ENCODE measurements at places on chromosomes 3 and 15. TPM values are rescaled to one million over a fixed set of nuclear protein-coding genes. Genes with fewer than 3 reads are reported as not detected.

DNA sequence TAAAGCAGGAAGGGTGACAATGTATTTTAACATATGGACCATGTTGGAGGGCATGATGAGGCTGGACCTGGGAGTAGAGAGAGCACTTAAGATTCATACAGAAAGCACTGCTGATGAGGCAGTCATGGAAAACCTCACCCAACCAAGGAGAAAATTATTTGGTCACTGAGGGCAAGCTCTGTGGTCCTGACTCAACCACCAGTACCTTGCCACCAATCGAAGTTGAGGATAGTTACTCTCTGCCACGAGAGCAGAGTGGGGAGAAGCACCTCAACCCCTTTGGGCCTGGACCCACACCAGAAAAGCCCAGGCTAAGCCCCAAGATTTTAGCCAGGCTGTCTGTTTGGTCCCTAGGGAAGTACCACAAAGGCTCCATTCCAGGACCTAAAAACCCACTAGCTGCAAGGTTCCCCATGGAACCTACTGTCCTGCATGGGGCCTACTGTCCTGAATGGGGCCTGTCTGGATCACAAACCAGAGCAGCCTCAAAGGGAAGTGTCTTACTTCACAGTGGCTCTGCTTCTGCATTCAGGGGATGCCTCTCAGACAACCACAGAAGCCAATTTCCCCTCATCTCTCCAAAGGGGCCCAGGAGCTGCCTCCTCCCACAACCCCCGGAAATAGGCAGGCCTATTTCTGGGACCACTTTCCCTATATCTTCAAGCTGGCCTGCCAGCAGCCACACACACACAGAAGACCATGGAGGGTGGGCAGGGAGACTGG is 4.2 kb downstream of the CCDC71 start:
- H3K27me3 ChIP-seq = no peaks in the 10 kb centered on the region
- H3K4me1 ChIP-seq = peaks cover 27% of the 10 kb centered on the region
- H3K36me3 ChIP-seq = peaks cover 16% of the 10 kb centered on the region
- H3K27ac ChIP-seq = no peak overlapping the region
- H3K4me3 ChIP-seq = no peak overlapping the region

- H3K4me3 ChIP-seq = no peak overlapping the region
- no peak for DNase-seq
- no peaks in the 10 kb centered on the region for H3K36me3 ChIP-seq
- no peaks in the 10 kb centered on the region for H3K27me3 ChIP-seq
- no peaks in the 10 kb centered on the region for H3K4me1 ChIP-seq
- no peak overlapping the region for H3K27ac ChIP-seq
These were observed 249.1 kb downstream of the OTOL1 start for GRCh38 chr3:161745741-161746140.

DNA sequence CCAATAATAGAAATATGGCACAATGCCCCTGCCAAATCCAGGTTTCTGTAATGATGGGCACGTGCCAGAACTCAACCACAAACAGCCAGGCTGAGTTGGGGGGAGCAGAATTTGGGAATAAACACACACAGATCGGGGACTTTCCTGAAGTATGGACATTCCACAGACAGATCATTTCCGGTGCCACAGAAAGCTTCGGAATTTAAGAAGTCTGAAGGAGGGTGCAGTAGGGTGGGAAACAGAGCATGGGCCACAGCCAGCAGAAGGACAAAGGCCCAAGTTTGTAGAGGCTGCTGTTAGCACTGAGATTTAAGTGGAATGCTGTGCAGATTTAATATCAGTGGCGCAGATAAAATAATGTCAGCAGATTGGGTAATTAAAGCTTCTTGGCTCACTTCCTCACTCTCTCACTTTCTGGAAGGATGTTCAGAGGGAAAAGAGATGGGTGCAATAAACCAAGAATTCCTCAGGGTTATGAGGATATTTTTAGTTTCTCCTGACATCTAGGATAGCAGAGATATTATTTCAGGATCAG is 67.4 kb downstream of the MYLK start:
- peaks cover 5% of the 10 kb centered on the region for H3K36me3 ChIP-seq
- peaks cover 34% of the 10 kb centered on the region for H3K4me1 ChIP-seq
- no peaks in the 10 kb centered on the region for H3K27me3 ChIP-seq
- no peak overlapping the region for H3K4me3 ChIP-seq

RTP3 gene
- not detected for total RNA-seq

DNA sequence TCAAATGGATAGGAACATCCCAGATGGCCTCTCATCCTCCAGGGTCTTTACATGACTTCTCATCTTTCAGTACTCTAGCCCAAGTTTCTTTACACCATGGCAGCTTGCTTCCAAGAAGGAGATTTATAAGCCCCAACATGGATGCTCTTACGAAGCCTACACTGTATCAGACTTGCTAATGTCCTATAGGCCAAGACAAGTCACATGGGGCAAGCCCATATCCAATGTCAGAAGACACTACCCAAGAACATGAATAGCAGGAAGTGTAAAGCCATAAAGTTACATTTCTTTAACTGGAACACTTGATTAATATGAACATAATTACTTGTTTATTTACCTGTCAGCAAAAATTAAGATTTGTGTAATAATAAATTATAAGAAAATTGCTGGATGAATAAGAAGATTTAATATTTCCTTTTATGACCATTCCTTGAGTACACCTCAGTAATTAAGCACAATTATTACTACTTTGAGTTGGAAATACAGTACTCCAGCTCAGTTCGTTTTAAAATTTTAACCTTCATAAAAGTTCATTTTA is 5.1 kb downstream of the SPESP1 start:
- H3K27me3 ChIP-seq = no peaks in the 10 kb centered on the region
- H3K36me3 ChIP-seq = no peaks in the 10 kb centered on the region
- H3K4me3 ChIP-seq = no peak overlapping the region

GRCh38 chr3:141523615-141524375 is 37.0 kb downstream of the RASA2 start:
- peaks cover 7% of the 10 kb centered on the region for H3K36me3 ChIP-seq
- no peak overlapping the region for H3K27ac ChIP-seq
- H3K4me1 ChIP-seq = peaks cover 5% of the 10 kb centered on the region
- no peaks in the 10 kb centered on the region for H3K27me3 ChIP-seq

- H3K4me1 ChIP-seq = no peaks in the 10 kb centered on the region
- H3K27ac ChIP-seq = no peak overlapping the region
- no peaks in the 10 kb centered on the region for H3K27me3 ChIP-seq
- no peak for DNase-seq
These were observed 72.9 kb downstream of the OCA2 start for GRCh38 chr15:28026221-28026620.

PLAAT1 gene
- total RNA-seq = not detected

GRCh38 chr15:78316283-78317083 is 17.1 kb upstream of the SKIC8 start:
- H3K4me3 ChIP-seq = no peak overlapping the region
- H3K27me3 ChIP-seq = no peaks in the 10 kb centered on the region
- H3K4me1 ChIP-seq = no peaks in the 10 kb centered on the region
- no peak overlapping the region for H3K27ac ChIP-seq

GRCh38 chr15:40445421-40445922 is 4.7 kb downstream of the BAHD1 start:
- H3K27ac ChIP-seq = no peak overlapping the region
- H3K4me1 ChIP-seq = peaks cover 12% of the 10 kb centered on the region
- H3K36me3 ChIP-seq = no peaks in the 10 kb centered on the region
- no peak for DNase-seq
- H3K4me3 ChIP-seq = no peak overlapping the region
- no peaks in the 10 kb centered on the region for H3K27me3 ChIP-seq

DNA sequence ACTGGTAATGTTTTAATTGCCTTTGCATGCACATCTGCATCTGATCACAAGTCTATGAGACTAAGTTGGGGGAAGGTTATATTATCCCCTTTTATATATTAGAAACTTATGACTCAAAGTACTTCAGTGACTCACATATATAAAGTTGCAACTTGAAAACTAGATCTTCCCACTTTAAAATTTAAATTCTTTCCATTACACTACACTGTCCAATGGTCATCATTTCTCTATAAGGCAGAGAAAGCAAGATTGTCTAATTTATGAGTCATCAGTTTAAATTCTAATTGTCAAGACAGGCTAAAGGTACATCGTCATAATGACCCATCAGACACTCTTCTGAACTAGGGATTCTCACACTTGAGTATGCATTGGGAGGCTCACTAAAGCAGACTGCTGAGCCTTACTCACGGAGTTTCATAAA is 37.9 kb downstream of the CPA3 start:
- no peaks in the 10 kb centered on the region for H3K4me1 ChIP-seq
- no peak overlapping the region for H3K4me3 ChIP-seq
- no peaks in the 10 kb centered on the region for H3K27me3 ChIP-seq
- no peak overlapping the region for H3K27ac ChIP-seq

DNA sequence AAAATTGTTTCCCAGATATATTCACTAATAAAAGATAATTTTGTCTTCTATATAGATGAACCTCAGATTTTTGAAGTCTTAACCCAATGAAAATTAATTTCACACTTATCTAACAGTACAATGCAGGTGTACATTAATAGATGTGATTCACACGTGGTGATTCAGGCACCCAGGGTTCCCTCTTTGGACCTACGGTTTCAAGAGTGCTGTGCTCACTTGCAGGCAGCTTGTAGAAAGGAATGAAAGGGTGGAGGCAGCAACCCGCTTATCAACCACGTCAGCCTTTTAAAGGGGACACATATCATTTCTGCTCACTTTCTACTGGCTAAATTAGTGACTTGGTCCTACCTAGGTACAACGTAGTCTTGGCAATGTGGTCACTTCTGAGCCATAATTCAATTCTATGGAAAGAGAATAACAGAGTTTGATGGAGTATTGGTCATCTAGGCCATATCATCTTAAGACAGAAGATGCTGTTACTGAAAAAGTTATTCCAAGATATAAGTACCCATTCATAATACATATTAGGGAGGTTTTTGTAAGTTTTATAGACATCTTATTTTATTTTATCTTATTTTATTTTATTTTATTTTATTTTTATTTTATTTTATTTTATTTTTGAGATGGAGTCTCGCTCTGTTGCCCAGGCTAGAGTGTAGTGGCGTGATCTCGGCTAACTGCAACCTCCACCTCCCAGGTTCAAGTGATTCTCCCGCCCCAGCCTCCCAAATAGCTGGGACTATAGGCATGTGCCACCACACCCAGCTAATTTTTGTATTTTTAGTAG is 37.9 kb downstream of the ACP3 start:
- no peaks in the 10 kb centered on the region for H3K36me3 ChIP-seq
- no peaks in the 10 kb centered on the region for H3K4me1 ChIP-seq
- H3K27me3 ChIP-seq = no peaks in the 10 kb centered on the region

DNA sequence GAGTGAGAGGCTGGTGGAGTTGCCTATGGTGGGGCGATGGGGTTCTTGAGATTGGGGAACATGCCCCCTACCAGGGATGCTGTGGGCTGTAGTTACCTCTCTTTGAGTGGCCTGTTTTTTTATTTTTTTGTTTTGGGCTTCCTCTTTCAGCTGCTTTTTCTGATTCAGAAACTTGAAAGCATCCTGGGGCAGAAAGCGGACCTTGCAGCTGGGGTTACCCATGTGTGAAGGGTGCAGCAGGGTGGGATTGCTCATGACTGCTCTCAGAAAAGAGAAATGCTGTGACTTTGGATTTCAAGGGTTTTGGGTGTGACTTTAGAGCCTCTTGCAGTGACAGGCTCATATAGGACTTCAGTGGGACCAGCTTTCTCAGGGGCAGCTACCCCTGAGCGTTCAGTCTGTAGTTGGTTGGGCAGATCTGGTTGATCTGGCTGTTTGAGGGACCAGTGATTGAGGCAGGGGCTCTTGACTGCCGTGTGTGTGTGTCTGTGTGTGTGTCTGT is 1.8 kb downstream of the LIMD1 start:
- no peak for DNase-seq
- peak overlapping the region; percentile 89 for H3K4me3 ChIP-seq
- H3K27me3 ChIP-seq = no peaks in the 10 kb centered on the region
- H3K27ac ChIP-seq = peak overlapping the region; percentile 94

DNA sequence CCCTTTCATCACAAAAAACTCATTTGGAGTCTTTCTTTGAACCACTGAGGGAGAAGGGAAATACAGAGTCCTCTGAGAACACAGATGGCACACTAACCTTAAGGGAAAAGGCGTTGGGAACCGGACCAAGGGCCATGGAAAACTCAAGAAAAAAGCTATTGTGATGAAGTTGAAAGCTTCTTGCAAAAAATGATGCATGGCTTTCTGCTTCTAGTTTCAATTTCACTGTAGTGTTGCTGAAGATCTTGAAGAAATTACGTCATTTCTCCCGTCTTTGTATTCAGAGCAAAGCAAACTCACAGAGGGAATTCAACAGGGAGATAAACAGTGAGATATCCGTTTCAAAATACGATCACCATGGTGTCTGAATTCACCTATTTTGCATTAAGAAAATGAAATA is 642.3 kb upstream of the ADAMTS9 start:
- no peaks in the 10 kb centered on the region for H3K36me3 ChIP-seq
- no peaks in the 10 kb centered on the region for H3K27me3 ChIP-seq
- no peaks in the 10 kb centered on the region for H3K4me1 ChIP-seq

PRSS50 gene
- total RNA-seq = 0.28 TPM

GRCh38 chr3:98702166-98702565 is 61.0 kb upstream of the ST3GAL6 start:
- no peaks in the 10 kb centered on the region for H3K27me3 ChIP-seq
- H3K36me3 ChIP-seq = no peaks in the 10 kb centered on the region
- no peak overlapping the region for H3K27ac ChIP-seq
- DNase-seq = no peak

GRCh38 chr15:60682615-60683014 is 203.7 kb upstream of the ICE2 start:
- no peaks in the 10 kb centered on the region for H3K36me3 ChIP-seq
- DNase-seq = no peak
- peak overlapping the region; percentile 13 for H3K27ac ChIP-seq
- H3K4me1 ChIP-seq = peaks cover 24% of the 10 kb centered on the region
- H3K27me3 ChIP-seq = no peaks in the 10 kb centered on the region

All from thoracic aorta (tissue), 2 donors.